ENCODE measurements at places on chromosomes 12 and 14.

DNA sequence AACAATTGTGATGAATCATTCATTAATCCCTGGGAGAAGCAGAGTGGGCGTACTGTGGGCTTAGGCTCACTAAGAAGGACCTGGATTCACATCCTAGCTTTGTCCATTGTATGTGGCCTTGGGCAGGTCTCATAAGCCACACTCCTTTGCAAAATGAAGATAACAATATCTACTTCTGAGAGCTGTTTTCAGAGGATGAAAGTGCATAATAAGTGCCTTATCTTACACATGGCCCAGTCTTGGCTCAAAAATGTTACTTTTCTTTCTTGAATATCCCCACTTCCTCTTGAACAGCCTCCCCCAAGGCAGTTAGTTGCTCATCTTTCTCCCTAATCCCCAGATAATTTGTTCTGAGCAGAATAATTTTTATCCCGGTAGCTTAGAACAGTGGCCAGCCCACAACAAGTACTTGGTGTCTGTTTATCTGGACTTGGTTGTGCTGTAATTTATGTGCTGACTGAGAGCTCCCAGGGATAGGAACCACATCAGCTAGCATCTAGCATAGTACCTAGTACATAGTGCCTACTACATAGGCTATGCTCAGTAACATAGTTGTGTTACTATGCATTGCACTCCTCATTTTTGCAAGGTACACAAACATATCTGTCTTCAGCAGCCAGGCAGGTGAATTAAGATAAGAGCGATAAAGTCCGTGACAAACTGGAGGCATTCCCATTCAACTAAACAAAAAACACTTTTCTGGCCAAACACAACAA is 61.7 kb upstream of the NUDT4 start:
- no peak for DNase-seq

DNA sequence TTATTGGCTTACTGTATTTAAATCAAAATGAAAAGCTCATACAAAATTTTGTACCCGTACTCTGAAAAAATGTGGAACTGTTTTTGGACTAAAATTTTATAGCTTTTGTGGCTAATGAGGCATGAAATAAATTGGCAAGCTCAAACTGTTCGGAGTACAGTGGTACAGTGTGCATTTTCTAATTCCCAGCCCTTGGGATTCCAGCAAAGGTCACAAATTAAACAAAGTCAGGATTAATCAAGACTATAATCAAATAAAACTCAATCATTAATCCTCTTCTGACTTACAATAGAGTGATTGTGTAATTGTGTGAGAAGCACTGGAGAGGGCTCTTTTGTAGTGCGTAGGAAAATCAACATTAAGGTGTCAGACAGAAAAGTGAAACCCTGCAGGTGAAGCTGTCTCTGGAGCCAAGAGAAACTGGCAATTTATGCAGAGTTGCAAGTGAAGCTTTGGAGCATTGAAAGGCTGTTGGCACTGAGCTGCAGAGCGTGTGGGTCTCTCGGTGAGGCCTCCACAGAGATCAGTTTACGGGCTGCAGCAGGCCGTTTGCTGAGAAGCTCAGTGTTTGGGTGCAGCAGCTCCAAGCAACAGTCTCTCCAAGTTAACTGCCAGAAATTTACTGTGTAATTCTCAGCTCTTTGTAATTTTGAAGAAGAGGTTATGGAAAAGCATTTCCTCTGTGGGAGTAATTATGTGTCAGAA is 275.9 kb downstream of the FBXL14 start:
- peak; percentile 33 for DNase-seq

DNA sequence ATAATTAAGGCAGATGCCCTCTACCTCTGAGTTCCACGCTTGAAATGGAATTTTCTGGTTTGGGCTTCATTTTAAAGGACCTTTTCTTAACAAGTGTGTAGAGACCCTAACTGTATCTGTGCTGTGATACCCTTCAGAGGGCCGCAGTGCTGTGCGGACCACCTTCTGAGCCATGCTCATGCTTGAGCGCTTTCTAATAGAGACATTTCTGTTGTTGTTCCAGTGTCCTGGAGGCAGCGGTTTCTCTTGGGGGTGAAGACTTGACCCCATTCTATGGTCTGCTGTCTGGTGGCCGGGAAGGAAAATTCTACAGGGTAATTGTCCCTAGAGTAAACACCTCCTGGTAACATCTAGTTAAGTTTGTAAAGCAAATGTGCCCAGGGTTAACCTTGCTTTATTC is 46.7 kb upstream of the BCL7A start:
- DNase-seq, result no peak

DNA sequence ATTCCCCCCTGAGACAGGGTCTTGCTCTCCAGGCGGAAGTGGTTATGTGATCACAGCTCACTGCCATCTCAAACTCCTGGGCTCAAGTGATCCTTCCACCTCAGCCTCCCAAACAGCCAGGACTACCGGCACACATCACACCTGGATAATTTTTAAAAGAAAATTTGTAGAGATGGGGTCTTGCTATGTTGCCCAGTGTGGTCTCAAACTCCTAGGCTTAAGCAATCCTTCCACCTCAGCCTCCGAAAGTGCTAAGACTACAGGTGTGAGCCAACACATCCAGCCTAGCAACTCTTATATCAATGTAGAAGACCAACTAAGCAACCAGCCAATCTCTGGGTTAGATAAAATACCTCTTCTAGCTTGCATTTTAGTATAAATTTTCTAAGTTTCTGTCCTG is 297.2 kb downstream of the MED13L start:
- no peak for DNase-seq

DNA sequence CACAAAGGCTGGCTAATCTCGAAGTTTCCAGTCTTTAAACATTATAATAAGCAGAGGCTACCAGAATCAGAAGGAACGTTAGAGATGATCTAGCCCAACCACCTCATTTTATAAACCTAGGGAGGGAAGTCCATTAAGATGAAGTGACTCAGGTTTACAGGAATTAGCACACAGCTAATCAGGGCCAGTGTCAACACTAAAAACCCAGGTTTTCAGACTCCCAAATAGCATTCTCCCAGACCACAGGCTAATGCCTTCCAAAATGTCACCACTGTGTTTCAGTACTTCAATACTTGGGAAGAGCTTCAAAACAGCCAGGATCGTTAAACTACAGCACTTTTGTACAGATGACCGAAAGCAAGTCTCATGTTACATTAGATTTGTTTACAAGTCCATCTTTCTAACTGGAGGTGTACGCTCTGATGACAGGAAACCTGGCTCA is 89.2 kb downstream of the FOXN3 start:
- peak; percentile 51 for DNase-seq

GRCh38 chr14:41302776-41303175 is 303.9 kb upstream of the LRFN5 start:
- DNase-seq, result no peak

- DNase-seq, result no peak
Measured at GRCh38 chr14:74585406-74586335, 26.4 kb downstream of the LTBP2 start.

- DNase-seq, result no peak
Measured at GRCh38 chr14:78834766-78835451, 664.7 kb downstream of the NRXN3 start.

DNA sequence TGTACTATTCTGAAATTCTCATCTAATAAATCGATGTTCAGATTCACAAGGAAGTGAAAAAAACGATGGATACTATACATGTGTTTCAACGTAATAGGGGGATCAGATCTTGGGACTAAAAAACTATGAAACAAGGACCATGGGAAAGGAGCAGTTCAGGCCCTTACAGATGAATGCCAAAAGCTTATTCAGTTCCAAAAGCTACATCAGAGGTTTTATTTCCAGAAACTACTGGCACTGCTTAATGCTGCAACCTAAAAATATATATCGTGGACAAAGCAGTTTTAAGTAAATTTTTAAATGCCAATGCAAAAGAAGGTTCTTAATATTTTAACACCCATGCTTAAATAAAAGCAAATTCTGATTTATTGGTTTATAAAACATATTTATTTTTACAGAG is 38.5 kb downstream of the LRIG3 start:
- no peak for DNase-seq

GRCh38 chr14:88045705-88046104 is 40.8 kb downstream of the GPR65 start:
- no peak for DNase-seq

GRCh38 chr14:61499991-61500390 is 178.6 kb downstream of the PRKCH start:
- no peak for DNase-seq

DNA sequence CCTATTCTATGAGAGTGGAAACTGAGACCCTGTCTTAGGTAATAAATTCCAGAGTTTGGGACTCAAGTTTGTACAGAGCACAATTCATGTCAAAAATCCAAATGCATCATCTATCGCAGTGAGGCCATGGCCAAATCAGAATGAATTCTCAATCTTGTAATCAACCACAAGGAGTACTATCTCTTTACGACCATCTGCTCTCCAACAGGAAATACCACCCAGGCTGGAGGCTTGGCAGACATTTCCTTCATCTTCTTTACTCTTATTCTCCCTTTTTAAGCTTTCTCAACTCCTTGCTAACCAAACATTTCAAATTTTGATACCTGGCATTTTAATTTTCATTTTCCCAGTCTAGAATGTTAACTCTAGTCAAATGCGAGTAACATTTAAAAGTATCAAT is 32.7 kb upstream of the RNU6-7 start:
- DNase-seq, result no peak

DNA sequence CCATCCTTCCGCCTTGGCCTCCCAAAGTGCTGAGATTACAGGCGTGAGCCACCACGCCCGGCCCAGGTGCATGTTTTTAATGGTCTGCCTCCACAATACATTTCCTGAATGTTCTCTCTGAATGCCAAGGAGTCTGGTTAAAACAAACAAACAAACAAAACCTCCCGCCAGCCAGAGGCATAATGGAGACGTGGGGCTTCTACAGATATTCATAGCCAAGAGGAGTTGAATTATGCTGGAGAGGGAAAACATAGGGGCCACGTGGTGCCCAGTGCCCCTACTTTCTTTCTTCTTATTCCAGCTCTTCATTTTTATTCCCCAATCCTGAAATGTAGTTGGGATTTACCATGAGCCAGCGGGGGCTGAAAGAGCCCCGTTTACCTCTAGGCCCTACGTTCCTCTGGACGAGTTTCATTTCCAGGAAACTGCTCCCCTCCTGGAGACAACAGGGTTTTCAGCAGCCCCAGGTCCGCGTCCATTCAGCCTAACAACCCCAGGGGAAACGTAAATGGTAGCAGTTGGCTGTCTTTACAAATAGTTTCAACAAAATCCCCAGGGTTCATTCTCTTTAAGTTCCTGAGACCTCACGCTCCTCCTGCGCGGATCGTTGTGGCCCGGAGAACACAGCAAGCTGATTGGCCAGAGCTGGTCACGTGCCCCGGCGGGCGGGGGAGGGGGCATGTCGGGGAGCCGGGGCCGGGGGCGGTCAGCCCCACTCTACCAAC is 108.5 kb upstream of the ESRRB start:
- no peak for DNase-seq

- no peak for DNase-seq
Measured at GRCh38 chr12:25806271-25806670, 152.2 kb upstream of the RASSF8 start.

DNA sequence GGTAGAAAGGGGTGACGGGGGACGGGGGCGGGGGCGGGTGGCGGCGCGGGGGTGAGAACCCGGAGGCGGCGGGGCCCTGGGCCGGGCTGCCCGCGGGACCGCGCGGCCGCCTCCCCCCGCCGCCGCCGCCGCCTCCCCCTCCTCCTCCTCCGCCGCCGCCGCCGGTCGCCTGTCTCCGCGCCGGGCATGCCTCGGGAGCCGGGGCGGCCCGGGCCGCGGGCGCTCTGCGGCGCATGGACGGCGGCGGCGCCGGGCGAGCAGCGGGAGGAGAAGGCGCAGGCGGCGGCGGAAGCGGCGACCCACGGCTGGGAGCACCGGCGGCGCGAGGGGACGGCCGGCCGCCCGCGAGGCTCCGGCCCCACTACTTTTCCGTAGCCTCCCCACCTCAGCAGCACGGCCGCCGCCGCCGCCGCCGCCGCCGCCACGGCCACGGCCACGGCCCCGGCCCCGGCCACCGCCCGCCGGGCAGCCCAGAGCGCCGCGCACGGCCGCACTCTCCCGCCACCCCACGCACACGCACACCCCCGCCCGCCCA is at the start of gene NPAS3:
Gene NPAS3, plus strand, starts transcription at position 161 of the 535 bp plus-strand sequence.
- DNase-seq, result no peak

GRCh38 chr12:109639151-109639872 is 65.7 kb downstream of the MVK start:
- no peak for DNase-seq

DNA sequence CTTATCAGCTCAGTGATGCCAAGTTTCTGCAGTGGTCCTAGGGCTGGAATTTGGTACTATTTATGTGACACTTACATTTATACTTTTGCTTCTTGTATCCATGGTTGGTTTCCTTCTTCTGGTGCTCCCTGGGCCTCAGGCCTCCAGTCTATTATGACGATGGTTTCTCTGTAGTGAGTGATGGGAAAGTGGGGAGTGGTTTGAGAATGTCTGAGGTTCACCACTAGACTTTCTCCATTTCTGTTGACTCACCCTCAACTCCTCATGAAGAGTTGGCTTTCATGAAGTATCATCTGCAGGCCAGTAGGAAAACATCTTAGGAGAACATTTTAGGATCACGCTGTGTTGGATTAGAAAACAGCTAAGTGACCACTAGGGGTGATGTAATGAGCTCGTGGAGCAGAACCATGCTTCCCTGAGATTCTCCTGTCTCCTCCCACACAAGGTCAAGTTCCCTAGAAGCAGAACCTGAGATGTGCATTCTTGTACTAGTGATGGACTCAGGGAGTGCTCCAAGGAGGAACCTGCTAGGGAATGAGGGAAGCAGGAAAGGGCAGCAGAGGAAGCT is 32.1 kb downstream of the RPH3A start:
- no peak for DNase-seq

DNA sequence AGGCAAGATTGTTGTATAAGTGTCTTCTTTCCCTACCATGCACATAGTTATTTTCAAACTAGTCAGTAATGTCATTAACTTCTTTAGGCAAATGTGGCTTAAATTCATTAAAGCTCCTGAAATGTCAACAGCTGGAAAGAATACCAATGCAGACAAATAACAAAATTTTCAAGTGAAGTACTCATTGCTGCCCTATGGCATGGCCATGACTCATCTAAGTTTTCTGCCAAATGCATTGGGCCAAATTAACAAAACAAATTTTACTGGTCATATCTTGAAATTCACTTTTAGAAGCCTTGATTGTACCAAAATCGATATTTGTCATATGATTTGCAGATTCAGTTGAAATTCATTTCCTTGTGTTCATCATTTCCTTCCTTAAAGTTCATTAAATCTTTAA is 915.9 kb downstream of the SLC6A15 start:
- DNase-seq, result no peak

- DNase-seq, result no peak
Measured at GRCh38 chr14:72023128-72024042, 91.2 kb downstream of the RGS6 start.

- DNase-seq, result no peak
Measured at GRCh38 chr12:60832290-60832689, 1236.5 kb downstream of the SLC16A7 start.

GRCh38 chr14:79581912-79582576 is 629.3 kb downstream of the DIO2 start:
- peak; percentile 44 for DNase-seq
